GM12891 (cell line): ENCODE measurements at places on chromosomes 5 and 9.

DNA sequence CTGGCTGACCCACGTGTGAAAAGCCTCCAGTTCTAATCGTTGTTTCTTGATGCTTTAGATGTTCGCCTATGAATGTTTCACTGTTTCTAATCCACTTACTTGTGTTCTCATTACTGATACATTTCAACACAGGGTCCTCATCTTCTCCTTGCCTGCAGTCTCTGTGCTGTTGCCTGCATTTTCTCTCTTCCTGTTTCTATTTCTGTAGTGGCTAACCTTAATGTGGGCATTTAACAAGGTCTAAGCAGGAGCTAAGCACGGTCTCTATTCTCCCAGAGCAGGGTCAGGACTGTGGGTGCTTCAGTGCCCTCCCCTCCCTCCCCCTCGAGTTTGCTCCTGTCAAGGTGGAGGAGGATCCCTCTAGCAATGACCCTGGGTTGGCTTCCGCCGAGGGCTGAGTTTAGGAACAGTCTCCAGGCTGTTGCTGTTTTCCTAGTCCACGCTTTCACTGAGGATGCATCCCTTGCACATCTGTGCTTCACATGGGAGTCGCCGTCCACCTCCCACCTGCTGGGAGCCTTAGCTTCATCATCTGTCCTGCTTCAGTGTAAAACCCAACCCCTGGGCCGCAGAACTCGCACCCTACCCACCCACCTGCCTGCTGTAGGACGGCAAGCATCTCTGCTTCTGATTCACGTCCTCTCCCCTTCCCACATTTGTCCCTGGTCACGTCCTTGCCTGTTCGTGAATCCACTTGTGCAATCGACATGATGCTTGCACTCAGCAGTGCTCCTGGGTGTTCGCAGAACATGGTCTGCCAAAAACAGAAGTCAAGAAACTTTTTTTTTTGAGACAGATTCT, 2.4 kb upstream of the EXOC3 start:
- no peak for DNase-seq

GRCh38 chr9:99389087-99390033, 167.3 kb downstream of the SEC61B start:
- DNase-seq: no peak

DNA sequence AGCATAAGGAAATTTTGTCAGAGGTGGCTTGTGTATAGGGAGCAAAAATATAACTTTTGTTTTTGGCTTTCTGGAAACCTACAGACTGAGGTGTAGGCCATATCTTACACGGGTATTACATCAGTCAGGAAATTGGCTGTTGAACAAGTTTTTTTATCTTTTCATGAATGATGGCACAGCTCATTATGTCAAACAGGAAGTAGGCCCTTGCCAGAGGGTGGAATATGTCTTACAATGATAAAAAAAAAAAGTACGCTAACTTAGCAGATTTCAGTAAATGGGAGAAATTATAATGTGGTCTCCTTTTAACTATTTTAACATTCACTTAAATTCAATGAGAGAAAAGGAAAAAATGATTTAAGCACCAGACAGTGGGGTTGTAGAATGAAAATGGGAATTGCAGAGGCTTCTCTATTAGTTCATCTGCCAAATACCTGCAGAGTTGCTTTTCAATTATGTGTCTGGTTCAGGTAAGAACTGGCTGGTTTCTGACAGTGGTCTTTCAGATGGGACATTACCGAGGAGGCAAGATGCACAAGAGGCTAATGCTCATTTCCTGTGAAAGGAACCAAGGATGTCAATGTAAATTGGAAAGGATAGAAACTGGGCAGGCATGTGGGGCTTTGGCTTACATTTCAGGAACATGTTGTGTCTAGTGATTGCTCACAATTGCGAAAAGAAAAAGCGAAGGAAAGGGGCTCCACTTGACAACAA, 169.9 kb downstream of the NNT start:
- DNase-seq: no peak

DNA sequence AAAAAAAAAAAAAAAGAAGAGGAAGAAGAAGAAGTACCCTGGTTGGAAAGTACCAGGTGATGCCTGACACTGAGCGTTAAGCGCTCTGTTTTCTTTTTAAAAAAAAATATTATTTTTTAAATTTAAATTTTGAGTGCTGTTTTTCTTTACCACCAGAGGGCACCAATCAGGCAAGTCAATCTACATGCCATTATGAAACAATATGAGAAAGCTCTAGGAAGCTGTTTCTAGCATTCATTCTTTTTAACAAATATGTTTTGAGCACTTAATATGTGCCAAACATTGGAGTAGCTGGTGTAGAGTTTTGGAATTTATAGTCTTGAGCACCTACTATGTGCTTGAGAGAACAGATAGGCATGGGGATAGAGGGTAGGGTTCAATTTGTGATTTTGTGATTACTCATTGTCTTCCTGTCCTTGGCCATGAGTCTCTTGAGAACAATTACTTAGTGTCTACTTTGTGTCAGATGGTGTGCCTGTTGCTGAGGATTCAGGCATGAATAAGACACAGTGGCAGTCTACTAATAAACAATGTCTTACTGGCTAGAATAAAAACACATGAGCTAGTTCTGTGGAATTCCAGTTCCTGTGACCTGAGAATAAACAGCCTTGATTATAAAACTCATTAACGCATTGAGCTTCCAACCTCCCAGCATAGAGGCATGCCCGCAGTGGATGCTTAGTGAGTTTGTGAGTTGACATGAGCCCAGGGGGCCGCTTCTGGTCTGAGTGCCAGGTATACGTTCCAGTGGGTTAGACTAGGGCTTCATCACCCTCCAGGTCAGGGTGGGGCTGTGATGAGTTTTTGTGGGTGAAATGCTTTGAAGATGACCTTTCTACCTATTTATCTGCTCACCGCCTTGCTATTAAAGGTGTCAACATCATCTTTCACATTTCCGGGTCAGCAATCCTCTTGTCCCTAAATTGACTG, 3.0 kb upstream of the UBE2R2 start:
- no peak for DNase-seq

GRCh38 chr5:56003179-56003578, 8.4 kb upstream of the IL6ST start:
- DNase-seq: no peak

GRCh38 chr5:142087920-142088679, 20.5 kb upstream of the NDFIP1 start:
- DNase-seq: no peak

DNA sequence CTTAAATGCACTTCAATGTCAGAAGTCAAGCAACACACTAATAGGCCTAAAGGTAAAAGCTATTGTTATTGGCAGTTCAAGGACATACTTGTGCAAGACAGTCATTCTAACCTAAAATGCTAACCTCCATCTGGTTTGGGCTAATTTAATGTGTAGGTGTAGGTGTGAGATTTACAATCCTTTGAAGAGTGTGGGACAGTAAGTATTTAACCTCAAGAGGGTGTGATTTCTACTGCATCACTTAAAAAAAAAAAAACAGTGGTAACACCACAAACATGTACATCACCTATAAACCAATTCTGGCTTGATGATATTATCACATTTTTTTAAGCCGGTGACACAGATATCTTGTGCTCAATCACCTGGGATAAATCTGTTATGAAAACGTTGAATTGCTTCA, 127.5 kb upstream of the MEF2C start:
- DNase-seq: no peak

- no peak for DNase-seq
Observed at GRCh38 chr9:16484180-16484579, 386.3 kb downstream of the BNC2 start.

- DNase-seq: no peak
Observed at GRCh38 chr9:35350827-35351549, 138.9 kb upstream of the RUSC2 start.

GRCh38 chr9:5435912-5436311, 1.8 kb downstream of the PLGRKT start:
- no peak for DNase-seq

GRCh38 chr9:124626276-124626675, 119.1 kb upstream of the NR5A1 start:
- no peak for DNase-seq

GRCh38 chr9:105357937-105358336, 89.9 kb upstream of the FSD1L start:
- peak; percentile 15 for DNase-seq

DNA sequence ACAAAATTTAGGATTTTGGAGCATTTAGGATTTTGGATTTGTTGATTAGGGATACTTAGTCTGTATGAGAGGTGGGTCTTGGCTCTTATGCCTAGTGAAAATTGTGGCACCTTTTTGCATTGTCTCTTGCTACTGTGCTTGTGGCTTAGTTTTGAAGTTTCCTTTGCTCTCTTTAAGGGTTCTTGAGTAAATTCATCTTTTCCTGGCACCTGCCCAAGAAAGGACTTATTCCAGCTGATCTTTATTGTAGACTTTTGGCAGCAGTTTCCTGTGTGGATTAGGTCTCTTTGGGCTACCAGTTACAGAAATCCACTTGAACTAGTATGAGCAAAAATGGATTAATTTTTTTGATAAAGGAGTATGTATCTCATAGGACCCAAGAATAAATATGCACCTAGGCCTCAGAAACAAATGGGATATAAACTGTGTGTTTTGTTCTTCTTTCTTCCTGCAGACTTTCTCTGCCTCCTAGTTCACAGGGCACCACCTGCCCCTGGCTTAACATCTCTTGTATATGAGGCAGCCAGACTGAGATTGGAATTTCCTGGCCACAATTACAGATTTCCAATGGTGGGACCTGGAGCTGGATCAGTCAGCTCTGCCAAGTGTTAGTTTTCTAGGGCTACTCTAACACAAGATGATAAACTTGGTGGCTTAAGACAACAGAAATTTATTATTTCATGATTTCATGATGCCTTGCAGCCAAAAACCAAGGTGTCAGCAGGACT, 44.6 kb downstream of the FOCAD start:
- DNase-seq: no peak

DNA sequence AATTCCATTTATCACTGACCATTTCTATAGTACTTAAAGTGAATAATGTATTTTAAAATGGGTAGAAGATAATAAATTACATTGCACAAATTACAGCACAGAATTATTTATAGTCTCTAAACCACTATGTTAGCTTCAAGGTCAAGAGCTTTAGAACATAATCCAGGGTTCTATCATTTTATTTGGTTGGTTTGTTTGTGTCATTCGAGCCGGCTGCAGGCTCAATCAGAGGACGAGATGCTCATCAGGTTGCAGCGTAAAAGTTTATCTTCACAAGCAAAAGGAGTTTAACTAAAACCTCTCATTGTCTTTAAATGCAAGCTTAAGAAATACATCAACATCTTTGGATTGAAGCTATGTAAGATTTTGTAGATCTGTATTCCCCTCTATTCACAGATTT, 523.8 kb downstream of the EFNA5 start:
- no peak for DNase-seq

DNA sequence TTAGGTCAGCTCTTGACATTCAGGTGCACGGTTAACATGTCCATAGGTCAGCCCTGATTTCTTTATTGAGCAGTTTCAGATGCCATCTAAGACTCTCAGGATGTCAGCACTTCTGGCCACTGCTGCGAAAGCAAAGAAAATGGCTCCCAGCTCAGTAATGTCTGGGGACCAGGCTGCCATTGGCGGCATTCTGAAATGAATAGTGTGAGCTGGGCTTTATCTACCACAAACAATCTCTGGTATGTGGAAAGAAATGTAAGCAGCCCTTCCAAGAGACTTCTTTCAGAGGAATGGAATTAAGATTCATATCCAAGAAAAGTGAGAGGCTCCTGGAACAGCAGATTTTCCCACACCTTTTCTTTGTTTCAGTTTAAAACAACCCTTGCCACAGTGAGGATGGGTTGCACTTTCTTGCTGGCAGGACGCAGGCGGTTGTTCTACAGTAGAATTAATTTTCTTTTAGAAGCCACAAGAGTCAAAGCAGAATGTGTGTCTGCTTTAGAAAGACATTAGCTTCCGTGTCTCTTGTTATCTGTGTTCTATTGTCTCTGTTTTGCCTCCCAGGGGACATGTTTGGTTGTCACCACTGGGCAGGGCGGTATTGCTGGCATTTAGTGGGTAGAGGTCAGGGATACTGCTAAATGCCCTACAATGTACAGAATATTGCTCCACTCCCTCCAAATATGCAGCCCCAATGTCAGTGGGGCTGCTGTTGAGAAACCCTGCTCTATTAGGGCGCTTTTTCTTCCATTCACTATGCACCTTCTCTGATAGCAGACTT, 149.9 kb upstream of the ANKH start:
- no peak for DNase-seq

- DNase-seq: no peak
Observed at GRCh38 chr5:172696171-172696849, 55.2 kb downstream of the NEURL1B start.

DNA sequence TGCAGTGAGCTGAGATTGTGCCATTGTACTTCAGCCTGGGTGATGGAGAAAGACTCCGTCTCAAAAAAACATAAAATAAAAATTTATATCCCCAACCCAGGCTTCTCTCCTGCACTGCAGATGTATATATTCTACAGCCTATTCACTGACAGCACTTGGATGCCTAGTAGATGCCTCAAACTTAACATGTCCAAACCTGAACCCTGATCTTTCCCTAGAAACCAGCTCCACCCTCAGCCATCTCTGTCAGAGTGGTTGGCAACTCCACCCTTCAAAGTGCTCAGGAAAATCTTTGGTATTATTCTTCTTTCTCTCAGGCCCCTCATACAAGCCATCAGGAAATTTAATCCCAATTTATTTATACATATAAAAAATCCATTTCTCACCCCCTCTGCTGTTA, 36.9 kb upstream of the TXN start:
- DNase-seq: no peak

DNA sequence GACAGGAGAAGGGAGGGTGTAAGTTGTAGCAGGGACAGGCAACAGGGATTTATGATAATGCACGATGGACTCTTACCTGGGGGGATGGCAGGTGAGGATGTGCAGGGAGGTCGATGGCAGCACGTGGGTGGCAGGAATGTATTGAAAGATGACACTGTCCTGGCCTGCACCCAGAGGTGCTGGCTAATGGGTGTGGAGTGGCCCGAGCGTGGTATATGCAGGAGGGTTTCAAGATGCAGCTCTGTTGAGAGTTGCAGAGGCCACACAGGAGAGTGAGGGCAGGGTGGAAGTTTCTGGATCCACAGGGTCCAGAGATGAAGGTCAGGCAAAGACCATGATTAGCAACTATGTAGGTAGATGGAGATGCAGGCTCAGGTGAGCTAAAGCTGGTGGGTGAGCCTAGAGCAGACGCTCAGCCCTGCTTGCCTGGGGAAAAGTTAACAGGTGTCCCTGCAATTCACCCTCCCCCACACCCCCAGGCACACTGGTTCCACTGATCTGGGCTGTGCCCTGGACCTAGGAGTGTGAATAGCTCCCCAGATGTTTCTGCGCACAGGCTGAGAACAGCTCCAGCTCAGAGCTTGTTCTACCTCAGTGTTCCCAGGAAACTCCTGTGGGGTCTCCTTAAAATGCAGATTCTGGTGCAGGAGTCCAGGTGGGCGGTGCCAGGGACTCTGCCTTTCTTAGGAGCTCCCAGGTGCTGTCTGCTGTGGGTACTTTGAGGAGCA, 21.5 kb upstream of the S1PR3 start:
- no peak for DNase-seq

- DNase-seq: no peak
Observed at GRCh38 chr9:74772121-74772520, 115.6 kb downstream of the TRPM6 start.

GRCh38 chr5:150438873-150439546, 10.5 kb downstream of the RPS14 start:
- no peak for DNase-seq

GRCh38 chr5:51302343-51302742, 80.9 kb upstream of the ISL1 start:
- DNase-seq: no peak

- DNase-seq: no peak
Observed at GRCh38 chr5:100828898-100829356, 74.2 kb downstream of the ST8SIA4 start.
